ENCODE measurements at places on chromosomes 7 and 10.

DNA sequence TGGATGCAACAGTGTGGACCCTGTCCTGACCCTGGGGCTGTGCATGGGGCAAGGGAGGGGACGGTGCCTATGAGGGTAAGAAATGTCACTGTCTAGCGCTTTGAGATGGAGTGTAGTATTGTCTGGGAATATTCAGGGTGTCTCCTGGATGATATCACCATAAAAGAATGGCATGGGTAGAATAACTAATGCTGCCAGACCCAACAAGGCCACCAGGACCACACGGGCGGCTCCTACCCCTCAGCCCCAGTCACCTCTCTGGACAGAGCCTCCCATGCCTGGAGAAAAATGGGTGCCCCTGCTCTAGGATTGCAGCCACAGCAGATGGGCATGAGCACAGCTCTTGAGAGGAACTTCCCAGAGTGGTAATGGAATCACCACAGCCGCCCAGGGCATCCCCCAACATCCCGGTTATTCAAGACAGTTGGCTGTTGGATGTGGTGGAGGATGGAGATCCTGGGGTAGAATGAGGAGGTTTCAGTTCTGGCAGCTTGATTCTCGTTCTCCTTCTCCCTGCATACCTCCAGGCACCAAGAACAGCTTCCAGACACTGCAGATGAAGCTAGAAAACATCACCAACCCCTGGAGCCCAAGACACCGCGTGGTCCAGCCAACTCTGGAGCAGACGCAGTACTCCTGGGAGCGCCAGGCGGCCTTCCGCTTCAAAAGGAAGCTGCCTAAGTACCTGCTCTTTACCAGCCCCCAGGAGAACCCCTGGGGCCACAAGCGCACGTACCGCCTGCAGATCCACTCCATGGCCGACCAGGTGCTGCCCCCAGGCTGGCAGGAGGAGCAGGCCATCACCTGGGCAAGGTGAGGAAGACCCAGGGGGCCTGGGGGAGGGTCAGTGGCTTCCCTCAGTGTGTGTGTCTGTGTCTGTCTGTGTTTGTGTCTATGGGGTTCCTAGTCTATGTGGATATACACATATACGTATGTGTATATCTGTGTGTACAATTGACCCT is 6.2 kb downstream of the AOC1 start:
- DNase-seq: no peak

GRCh38 chr7:12965767-12966166 is 278.3 kb downstream of the ARL4A start:
- no peak for DNase-seq

- no peak for DNase-seq
These were observed 36.3 kb downstream of the GPR22 start for GRCh38 chr7:107505997-107506673.

DNA sequence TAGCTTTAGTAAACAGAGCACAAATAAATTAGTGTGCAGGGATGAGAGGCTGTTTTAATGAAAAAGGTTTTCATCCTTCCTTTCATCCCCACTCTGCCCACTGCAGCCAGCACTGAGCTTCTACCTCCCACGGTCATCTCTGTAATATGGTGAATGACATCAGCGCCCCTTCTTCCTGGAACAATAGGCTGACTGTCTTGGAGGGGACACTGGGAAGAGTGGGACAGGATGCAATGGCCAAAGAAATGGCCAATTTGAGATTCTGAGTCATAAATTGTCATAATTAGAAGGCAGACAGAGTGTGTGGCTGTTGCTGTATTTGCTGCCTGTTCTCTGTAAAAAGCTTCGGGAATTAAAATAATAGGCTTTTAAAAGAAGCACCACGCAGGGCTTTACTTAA is 126.7 kb upstream of the CALN1 start:
- DNase-seq: no peak

DNA sequence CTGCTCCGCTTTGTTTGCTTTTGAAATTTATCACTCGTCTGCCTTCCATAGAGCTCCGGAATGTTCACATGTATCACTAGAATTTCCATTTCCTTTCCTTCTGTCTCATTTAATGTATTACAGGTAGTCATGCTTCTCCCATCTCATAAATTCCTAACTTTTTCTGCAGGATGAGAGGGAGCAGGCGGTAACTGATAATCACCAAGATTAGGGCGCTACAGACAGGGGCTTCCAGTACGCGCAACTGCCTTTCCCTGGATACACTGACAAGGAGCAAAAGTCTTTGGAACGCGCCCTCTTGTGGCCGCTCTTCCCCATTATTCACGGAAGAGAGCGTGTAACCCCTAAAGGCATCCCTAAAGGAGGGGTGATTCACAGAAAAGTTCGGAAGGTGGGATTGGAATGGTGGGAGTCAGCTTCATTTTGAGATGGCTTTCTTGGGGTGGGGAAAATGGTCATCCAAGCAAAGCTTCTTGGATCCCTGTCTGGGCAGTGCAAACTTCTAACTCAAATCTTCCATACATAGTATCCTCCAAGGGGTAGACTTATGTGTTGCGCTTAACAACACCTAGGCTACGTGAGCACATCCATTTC is 6.5 kb downstream of the INHBA start:
- DNase-seq: peak; percentile 8

- no peak for DNase-seq
These were observed 93.1 kb downstream of the MAPK8 start for GRCh38 chr10:48399551-48399950.

DNA sequence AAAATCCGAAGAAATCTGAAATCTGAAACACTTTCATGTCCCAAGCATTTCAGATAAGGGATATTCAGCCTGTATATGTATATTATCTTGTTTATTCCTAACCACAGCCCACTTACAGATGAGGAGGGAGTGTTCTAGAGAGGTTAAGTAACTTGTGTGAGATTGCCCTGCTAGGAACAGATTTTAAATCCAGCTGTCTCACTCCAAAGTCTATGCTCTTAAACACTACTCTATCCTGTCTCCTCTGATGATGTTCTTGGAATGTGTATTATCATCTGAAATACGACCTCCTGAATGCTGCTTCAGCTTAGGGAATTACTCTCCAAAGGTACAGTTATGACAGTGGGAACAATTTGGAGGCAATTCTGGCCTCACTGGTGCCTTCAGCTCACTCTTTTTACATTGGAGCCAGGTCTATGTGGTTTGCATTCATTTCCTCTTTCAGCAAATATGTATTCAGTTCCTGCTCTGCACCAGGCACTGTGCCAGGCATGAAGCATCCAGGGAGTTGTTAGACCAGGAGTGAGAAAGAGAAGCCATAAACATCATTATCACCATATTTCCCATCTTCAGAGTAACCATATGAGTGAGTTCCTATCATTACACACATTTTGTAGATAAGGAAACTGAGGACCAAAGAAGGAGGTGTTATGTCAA is 70.2 kb downstream of the NOC3L start:
- DNase-seq: no peak

DNA sequence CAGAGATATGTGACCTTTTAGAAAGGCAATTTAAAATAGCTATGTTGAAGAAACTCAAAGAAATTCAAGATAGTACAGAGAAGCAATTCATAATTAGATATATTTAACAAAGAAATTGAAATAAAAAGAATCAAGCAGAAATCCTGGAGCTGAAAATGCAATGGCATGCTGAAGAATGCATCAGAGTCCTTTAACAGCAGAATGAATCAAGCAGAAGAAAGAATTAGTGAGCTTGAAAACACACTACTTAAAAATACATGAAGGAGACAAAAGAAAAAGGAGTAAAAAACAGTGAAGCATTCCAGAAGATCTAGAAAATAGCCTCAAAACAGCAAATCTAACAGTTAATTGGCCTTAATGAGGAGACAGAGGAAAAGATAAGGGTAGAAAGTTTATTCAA is 20.0 kb downstream of the ZPBP start:
- DNase-seq: no peak

GRCh38 chr10:36669615-36670352 is 455.6 kb upstream of the ANKRD30A start:
- DNase-seq: no peak

GRCh38 chr10:63549810-63550209 is 28.6 kb downstream of the REEP3 start:
- no peak for DNase-seq

- DNase-seq: no peak
These were observed 17.6 kb upstream of the ZNF518A start for GRCh38 chr10:96112531-96112930.

- no peak for DNase-seq
These were observed 74.3 kb downstream of the SAMD9 start for GRCh38 chr7:93043385-93043985.

DNA sequence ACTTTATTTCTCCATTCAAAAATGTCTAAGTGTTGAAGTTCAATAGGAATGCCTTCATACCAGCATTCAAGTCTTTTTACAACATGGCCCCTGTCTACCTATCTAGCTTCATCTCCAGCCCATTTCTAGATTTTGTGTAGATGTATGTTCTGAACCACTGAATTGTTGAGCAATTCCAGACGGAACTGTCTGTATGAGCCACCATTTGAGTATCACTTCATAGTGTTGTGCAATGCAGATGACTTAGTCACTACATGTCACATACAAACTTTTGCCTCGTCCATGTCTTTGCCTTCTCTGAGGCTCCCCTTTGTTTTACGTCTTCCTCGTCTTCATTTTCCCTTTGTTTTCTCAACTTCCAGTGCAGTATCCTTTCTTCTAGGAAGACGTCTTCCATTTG is 118.1 kb downstream of the INHBA start:
- DNase-seq: no peak

DNA sequence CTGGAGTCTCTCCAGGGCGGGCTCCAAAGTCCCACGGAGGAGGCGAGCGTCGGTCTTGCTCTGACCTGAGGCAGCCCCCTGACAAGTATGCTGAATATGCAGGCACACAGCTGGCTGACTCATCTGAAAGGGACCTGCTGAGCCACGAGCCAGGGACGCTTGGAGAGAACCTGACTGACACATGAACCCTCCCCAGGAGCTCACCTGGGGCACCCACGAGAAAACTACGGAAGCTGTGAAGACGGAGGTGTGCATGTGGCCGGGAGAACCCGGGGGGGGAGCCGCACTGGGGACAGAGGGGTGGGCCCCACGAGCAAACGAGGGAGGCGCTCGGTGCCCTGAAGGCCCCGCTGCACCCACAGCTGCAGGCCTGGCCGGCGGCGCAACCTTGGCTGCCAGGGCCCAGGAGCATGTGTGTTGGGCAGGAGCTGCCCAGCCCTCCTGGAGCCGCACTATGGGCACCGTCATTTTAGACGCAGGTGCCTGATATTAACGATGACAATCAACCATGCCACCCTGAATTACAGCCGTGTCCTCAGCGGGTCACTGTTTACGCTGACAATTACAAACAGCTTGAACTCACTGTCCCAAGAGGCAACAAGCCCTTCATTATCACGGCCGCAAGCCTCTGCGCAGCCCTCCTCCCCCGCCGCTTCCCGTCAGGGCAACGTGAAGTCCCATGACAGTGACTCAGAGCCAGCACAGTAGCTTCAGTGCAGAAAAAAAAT is 64.7 kb downstream of the DIP2C start:
- DNase-seq: no peak

- no peak for DNase-seq
These were observed 50.6 kb downstream of the VPS41 start for GRCh38 chr7:38858259-38858884.

DNA sequence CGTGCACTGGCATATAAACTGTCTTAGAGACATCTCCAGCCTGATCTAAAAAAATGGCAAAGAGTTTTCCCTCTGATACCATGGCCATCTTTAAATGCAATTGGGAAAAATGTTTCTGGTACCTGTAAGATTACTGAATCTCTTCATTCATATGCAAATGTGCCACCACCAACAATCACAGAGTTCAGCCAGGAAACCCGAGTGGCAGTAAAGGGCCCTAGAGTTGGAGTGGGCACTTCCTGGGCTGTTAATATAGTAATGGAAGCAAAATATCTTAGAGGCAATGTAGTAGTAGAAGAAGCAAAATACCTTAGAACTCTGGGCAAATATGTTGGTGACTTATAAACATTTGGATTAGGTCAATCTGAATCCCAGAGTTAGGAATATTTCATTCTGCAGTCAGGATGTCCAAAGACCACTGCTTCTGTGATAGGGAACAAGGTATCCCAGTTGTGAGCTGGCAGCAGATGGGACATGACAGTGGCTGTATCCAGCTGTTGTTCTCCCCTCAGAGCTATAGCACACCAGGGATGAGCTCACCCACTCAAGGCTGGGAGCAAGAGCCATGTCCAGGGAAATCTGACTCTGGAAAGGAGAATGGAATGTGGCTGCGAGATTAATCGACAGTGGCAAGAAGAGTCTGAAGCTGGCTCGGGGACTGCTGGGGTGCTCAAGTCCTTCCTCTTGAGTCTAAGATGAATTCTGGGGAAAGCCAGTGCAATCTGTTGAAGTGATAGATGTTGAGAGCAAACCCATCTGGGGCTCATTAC is 332.1 kb downstream of the PHTF2 start:
- no peak for DNase-seq

- DNase-seq: no peak
These were observed 903 bp upstream of the KCNMA1 start for GRCh38 chr10:77638321-77639101.

DNA sequence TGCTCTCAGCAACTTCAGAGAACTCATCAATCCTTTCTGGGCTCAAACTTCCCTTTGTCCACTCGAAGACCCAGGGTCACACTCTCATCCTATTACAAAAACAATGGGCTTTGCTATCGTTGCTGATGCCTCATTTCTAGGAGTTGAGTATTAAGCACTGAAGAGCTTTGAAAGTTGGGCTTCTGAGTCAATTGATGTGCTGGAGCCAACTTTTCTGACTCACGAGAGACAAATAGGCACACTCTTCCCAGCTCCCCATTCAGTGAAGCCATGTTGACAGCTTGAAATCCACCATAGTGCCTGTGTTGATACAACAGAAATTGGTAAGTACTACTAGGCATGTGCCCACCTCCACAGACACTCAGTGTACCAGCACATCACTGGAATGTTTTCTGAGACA is 97.5 kb upstream of the PRSS58 start:
- DNase-seq: no peak

DNA sequence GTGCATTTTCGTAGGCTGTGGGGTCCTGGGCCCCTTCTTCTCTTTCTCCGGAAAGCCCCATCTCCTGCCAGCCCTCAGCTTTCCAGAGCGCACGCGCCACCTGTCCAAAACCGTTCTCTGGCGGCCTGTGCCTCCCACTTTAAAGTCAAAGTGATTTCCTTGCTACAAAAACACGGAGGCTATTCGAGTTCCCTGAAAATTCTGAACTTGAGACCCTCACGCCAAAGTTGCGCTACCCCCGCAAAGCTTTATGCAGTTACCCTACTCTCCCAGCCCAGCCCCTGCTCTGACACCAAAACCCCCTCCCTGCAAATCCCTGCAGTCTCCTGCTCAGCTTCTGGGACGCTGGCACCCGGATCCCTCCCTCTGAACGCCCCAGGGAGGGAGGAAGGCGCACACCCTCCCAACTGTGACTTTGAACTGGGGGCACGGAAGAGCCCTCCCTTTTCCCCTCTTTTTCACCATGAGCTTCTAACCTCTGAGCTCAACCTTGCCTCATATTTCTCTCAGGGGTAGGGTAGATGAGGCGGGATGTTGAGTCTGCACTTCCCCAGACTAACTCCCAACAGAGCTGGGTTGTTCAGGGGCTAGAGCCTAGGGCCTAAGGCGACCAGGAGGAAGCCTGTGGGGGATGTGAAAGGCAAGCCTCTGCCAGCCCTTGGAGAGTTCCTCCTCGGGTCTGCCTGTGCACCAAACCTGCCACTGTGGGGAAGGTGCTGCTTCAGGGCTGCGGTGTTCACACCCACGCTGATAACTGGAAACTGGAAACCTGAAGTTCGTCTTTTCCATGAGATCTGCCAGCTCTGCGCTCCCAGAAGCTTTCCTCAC is 2.7 kb upstream of the PAX4 start:
- DNase-seq: no peak

Measured in CD4-positive, alpha-beta T cell (primary cell).